Caco-2 (cell line): ENCODE measurements at places on chromosomes 2 and 18.

DNA sequence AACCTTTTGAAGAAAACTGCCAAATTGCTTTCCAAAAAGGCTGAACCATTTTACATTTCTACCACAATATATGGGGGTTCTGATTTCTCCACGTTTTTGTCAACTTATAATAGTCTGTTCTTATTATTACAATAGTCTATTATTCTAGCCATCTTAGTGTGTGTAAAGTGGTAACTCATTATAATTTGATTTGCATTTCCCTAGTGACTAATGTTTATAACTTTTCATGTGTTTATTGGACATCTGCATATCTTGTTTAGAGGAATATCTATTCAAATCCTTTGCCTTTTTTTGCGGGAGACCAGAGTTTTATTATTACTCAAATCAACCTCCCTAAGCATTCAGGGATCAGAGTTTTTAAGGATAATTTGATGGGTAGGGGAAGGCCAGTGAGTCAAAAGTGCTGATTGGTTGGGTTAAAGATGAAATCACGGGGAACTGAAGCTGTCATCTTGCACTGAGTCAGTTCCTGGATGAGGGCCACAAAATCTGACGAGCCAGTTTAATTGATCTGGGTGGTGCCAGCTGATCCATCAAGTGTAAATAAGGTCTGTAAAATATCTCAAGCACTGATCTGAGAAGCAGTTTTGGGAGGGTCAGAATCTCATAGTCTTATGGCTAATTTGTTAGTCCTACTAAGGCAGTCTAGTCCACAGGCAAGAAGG lies 303.4 kb upstream of the NCKAP5 start:
- DNase-seq, result no peak

- DNase-seq, result no peak
These were observed 147.1 kb upstream of the MYCN start for GRCh38 chr2:15793078-15793913.

DNA sequence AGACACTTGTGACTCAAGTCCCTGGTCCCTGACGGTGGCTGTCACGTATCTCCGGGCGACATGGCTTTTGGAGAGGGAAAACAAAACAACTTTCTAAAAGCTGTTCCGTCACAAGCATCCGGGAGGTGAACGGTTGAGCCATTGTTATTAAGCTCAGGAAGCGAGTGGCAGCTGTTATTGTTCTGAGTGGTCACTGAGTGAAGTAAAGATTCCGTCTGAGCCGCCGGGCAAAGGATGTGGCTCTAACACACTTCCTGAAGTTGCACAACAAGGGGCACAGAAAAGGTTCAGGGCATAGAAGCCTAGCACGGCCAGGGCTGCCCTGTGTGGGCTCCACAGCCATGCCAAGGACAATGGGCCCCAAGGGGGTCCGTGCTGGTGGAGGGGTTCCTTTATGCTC lies 24.3 kb downstream of the INPP5D start:
- no peak for DNase-seq

DNA sequence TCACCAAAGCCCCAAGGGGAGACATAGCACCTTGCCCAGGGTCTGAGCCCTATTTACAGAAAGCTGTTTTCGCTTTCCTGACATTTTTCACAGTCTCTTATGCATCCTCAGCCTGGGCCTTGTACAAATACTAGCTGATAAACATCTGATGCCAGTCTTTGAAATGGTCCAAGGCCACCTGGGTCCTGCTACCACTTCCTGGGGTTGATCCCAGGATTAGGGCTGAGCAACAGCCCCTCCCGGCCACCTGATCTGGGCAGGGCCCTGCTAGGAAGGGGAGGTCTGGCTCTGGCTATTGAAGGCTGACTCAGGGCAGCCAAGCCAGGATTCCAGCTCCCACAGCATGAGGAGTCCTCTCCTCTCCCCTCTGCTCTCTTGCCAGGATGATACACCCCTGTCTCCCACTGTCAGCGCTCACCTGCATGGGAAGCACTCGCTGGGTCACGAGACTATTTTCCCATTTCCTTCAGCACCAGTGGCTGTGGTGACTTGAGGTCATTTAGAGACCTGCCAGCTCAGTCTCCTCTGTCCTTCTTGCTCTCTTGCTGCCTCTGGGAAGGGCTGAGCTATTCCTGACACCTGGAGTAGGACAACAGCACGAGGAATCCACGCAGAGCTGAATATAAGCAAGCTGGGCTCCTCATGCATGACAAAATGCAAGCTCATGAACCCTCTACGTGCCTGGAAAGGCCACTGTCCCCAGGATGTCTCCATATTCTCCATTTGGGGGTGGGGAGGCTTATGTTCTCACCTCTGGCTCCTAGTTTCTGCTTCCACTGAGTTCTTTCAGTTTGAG lies 53.0 kb upstream of the LGALSL start:
- no peak for DNase-seq

DNA sequence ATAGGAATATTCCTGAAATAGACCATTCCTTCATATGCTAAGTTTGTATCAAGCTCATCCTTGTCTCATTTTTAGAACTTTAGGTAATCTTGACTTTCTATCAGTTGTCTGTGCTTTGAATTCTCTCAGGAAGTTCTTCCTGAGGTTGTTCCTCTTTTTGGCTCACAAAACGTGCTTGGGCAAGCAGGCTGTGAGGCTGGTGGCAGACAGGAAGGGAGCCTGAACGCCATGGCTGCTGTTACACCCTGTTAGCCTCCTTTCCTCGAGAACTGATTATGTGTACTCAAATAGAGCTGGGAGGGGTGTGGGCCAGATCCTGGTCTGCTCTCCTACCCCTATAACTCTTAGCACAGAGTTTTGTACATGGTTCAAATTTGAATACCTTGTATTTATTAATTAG lies 136.4 kb upstream of the CELF4 start:
- DNase-seq, result no peak

DNA sequence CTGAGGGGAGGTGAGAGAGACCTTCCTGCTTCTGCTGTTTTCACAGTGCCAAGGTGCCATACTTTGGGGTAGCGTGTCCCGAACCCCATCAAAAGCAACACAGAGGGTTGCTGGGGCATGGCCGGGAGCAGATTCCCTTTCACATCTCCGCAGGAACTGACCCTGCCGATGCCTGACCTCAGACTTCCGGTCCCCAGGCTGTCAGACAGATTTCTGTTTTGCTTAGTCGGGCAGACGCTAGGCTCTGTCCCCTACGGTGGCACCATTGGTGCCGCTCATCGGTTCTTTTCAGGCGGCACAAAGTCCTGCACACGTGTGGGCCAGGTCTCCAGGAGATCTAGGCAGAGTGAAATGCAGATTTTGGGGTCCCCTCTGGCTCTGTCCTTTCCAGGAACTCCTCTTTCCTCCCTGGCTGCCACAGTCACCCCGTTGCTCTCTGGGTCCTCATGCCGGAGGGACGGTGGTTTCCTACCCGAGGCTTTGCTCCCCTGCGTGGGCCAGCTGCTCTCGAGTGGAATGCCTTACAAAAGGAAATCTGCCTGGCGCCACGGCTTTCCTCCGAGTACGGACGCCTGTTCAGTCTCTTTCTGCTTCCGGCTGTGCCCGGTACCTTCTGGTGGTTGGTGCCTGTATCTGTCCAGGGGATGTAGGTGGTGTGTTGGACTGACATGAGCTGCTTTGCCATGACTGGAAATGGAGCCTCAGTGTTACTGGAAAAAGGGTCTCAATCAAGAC lies 39.3 kb downstream of the RTP5 start:
- no peak for DNase-seq

DNA sequence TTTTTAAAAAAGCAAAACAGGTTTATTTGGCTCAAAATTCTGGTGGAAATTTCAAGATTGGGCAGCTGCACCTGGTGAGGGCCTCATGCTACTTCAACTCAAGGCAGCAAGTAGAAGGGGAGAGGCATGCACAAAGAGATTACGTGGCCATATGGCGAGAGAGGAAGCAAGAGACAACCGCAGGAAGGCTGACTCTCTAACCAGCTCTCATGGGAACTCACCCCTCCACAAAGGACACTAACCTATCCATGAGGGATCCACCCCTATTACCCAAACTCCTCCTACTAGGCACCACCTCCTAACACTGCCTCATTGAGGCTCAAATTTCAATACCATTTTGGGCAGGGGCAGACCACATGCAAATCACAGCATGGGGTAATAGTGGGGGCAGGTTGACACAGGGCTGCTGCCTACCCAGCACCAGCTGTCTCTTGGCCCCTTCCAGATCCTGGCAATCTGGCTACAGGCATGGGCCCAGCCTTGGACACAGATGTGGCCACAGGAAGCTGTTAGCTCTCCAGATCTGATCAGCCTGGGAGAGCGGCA lies 2.0 kb upstream of the CAPN10 start:
- no peak for DNase-seq

GRCh38 chr2:138177693-138178092 lies 213.4 kb downstream of the HNMT start:
- no peak for DNase-seq

DNA sequence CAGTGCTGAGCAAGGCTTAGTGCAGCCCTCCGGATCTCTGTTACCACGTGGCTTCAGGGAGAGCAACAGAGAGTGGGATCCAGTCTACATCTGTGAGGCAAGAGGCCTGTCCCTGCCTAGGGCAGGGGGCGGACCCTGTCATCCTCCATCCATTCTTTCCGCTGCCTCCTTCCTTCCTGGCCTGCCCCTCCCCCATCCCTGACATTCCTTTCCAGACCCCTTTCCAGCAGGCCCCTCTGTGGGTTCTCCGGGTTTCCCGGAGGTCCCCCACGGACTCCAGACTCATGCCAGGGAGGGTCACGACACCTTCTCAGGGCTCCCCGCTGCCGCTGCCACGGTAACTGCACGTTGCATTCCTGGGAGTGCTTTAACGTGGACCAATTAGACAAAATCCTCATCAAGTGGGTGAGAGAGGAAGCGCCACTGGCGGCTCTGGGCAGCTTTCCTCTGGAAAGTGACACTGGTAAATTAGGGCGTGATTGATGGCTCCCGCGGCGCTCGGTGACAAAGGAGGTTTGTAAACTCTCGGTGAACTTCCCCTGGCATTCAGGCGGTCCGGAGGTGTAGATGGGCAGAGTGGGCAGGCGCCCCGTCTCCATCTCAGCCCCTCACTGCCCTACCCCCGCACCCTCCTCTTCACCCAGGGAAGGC lies 11.4 kb downstream of the ATOH8 start:
- no peak for DNase-seq

- no peak for DNase-seq
These were observed 18.9 kb upstream of the KLHL23 start for GRCh38 chr2:169714699-169715098.

- no peak for DNase-seq
These were observed 19.5 kb downstream of the TRAF3IP1 start for GRCh38 chr2:238339814-238340213.

DNA sequence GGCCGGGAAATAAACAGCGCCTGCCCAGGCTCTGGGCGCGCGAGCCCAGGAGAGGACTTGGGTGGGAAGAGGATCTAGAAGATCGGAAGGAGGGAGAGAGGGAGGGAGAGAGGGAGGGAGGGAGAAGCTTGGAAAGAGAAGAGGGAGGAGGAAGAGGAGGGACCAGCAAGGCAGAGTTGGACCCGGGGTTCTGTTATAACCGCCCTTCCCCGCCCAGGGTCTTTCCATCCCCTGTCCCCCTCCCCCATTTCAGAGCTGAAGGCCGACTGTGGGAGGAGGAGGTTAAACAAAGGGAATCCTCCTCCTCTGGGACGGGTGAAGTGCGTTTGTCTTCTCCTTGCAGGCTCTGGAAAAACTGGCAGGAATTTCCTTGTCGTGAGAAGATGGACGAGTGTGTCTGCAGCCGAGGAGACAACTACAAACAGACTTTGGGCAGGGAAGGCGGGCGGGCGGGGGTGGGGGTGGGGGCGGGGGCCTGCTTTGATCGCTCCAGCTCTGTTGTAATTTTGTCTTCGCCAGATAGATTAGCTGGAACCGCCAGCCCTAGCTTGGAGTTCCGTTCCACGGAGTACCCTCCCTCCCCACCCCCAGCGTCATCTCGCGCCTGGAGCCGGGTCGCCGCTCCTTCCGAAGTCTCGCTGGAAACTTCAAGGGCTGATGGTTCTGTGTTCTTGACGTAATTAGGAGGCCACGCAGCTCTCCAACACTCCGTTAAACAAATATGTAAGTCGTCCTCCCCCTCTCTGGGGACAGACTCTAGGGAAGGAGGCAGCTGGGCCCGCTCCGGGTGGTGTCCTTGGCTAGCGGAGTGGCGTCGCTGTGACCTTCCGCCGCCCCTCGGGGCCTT lies 6.4 kb upstream of the SP9 start:
- no peak for DNase-seq

DNA sequence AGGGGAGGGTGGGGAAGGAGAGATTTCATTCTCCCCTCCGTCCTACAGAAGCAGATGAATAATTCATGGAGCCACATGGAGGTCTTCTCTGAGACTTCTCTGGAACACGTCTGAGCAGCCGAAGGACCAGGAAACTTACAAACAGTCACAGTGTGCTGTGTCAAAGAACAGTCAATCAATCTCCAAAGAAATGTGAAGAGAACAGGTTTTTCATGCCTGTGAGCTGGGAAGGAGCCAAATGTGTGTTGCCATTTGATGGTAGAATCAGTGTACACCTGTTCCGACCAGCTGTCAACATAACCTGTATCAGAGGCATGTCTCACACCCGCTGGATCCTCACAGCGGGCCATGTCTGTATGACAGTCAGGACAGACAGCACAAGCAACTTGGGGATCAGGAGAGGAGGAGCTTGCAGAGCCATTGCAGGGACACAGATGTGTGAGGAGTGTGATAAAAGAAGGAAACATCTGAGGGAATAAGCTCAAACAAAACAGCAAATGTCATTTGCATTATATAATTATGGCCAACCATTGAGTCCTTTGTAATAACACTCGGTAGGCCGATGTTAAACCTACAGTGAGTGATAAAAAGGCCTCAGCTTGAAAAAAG lies 298.5 kb downstream of the EN1 start:
- no peak for DNase-seq

DNA sequence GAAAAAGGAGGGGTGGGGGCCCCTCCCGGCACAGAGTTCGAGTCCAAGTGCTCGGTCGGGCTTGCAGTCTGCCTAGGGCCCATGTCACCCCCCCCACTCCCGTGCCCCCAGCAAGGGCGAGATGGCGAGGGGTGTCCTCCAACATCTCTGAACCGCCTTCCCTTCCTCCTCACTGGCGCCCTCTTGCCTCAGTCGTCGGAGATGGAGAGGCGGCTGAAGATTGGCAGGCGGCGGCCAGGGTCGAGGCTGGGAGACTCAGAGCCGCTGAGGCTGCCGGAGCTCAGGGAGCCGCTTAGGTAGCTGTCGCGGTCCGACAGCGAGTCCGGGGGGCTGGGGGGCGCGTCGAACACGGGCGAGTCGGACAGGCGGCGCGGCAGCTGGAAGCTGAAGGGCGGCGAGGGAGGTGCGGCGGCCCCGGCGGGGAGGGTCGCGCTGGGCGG lies 2.3 kb downstream of the ZFP36L2 start:
- DNase-seq, result peak; percentile 87

- no peak for DNase-seq
These were observed 39.9 kb downstream of the PRKCE start for GRCh38 chr2:45691171-45691999.

GRCh38 chr2:197877038-197877437 lies 72.6 kb downstream of the PLCL1 start:
- no peak for DNase-seq

GRCh38 chr18:24362757-24363156 lies 34.9 kb downstream of the OSBPL1A start:
- DNase-seq, result peak; percentile 38

DNA sequence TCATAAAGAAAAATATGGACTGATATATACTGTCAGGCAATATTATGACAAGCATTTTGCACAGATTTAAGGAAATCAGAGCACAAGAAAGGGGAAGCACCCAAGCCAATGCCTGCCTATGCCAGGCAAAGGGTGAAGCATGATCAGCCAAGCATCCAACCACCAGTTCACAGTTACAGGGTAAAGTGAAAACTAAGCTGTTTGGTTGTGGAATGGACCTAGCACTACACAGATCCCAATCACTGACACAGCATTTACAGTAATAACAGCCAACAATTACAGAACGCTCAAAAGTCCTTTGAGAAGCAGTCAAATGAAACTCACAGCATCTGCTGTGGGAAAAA lies 90.3 kb downstream of the SP3 start:
- DNase-seq, result no peak

- DNase-seq, result no peak
These were observed 26.6 kb upstream of the ACVR1 start for GRCh38 chr2:157902692-157903091.
